ENCODE measurements at places on chromosomes 11 and 22. TPM values are rescaled to one million over a fixed set of nuclear protein-coding genes. Genes with fewer than 3 reads are reported as not detected.

GRCh38 chr11:86440305-86440716 lies 65.6 kb downstream of the CCDC81 start:
- DNase-seq = no peak
- H3K4me3 ChIP-seq = no peak overlapping the region
- H3K36me3 ChIP-seq = no peaks in the 10 kb centered on the region
- no peak overlapping the region for H3K27ac ChIP-seq
- H3K4me1 ChIP-seq = no peaks in the 10 kb centered on the region

P2RY2 gene
- 2.0 TPM for total RNA-seq

DNA sequence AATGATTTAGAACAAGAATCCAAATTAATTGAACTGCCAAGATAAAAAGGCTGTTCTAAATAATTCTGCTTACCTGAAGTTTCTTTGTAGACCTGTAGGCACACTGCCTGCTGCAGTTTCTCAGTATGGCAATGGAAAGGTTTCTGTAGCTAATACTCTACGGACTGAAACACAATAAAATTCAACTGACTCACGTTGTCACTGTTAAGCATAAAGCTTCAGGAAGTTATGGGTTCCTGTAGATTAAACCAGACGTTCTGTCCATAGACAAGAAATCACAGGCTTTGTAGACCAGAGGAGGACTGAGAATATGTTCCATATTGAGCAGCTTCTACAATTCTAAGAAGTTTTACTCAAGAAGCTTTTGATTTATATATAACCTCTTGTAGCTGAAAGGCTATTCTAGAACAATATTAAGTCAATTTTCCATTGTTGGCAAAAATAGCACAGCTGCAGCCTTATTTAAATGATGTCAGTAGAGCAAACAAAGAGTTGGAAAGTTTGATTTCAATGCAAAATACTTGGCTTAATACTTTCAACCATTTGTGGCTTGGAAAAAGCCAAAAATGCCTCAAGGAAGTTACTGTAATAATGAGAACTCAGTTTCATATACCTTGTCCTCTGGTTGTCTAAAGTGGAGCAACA lies at the start of gene GLYATL2:
GLYATL2 (minus strand) TSS at position 344 of the 645 bp plus-strand sequence. CDS start 5,092 bp downstream, outside the sequence.
- H3K27ac ChIP-seq = no peak within 1 kb of the TSS
- no peak within 1 kb of the TSS for H3K4me3 ChIP-seq
- H3K4me1 ChIP-seq = peaks cover 7% of the 10 kb centered on the region
- no peak for DNase-seq

DNA sequence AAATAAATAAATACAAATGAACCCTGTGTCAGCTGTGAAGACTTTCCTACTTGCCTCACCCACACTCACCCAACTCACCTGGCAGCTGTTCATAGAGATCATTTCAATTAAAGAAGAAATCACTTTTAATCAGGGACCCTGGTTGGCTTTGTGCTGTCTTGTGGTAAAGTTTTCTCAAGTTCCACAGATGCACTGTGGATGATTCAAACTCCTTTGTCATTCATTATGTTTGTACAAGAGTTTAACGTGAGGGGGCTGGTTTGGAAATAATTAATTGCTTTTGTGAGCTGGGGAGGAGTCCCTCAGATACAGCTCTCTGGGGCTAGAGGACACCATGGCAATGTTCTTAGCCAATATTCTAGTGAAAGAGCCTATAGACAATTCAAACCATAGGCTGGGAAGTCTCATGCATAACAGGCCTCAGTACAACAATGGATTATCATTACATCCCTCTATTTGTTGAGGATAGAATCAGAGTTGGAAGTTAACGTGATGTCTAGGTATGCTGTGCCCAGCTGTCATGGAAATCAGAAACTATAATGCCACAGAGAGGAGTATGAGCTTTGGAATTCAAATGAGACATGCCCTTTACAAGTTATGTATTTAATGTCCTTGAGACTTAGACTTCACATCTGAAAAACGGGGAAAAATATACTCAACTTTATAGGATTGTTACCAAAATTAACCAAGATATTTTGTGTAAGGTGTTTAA lies 698.5 kb downstream of the KCNA4 start:
- H3K36me3 ChIP-seq = no peaks in the 10 kb centered on the region
- no peaks in the 10 kb centered on the region for H3K27me3 ChIP-seq
- H3K4me3 ChIP-seq = no peak overlapping the region
- no peaks in the 10 kb centered on the region for H3K4me1 ChIP-seq
- no peak for DNase-seq

DNA sequence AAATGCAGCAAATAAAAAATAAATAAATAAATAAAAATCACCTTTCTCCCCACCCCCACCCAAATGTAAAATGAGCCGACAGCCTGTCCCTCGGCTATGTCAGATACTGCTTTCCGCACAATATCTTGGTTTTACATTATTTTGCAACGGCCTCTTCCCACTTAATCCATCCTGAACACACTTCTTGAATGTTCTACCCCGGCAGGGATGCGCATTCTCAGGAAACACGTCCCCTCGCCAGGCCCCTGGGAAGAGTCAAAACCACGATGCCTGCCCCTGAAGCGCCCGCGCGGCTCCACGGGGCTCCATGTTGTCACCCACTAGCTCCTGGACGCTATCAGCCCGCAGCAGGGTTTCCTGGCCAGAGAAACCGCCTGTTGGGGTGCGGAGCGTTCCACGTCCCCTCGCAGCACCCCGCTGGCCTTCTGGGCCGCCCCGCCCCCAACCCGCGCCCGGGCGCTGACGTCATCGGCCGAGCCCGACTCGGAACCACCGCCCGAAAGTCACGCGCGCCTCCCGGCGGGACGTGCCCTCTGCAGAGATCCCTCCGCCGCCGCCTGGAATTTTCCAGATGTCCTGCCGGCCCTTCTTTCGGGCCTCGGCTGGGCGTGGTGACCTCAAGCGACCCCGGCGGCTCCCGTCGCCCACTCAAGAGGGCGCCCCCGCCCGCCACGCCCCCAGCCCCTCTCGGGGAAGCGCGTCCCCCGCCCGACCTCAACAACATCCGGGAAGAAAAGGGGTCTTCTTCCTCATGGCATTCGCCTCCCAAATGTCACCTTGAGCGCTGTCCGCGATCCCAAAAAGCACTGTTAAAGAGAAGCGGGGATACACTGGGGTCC lies 585 bp upstream of the NEAT1 start:
- H3K4me3 ChIP-seq = peak overlapping the region; percentile 93
- H3K4me1 ChIP-seq = peaks cover 44% of the 10 kb centered on the region
- peak; percentile 98 for DNase-seq
- H3K27ac ChIP-seq = peak overlapping the region; percentile 99
- peaks cover 37% of the 10 kb centered on the region for H3K36me3 ChIP-seq
- H3K27me3 ChIP-seq = no peaks in the 10 kb centered on the region
